ENCODE measurements at places on chromosomes 2 and 18. TPM values are rescaled to one million over a fixed set of nuclear protein-coding genes. Genes with fewer than 3 reads are reported as not detected.

The LDLRAD4 gene
- 31.8 TPM for total RNA-seq

The ARHGEF4 gene
- total RNA-seq = 50.7 TPM

The CCDC121 gene
- 5.2 TPM for total RNA-seq

The PIGN gene
- 24.9 TPM for total RNA-seq

The PXDN gene
- 40.4 TPM for total RNA-seq

The ANKRD44 gene
- 48.9 TPM for total RNA-seq

DNA sequence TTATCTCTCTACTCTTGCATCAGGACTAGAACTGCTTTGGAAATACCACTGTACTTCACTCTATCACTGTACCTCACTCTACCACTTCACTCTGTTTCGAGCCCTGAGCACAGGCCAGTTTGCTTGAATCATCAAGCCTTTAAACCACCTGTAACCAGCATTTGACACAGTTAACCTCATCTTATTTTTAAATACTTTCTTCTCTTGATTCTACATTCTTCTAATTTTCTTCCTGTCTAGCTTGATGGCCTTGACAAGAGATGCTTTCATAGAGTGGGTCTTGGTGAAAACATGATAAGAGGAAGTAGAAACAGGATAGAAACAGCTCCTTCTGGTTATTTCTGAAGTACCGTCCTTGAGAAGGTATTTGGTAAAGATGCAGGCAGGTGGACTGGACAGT is 78.1 kb downstream of the SPIRE1 start:
- no peak for DNase-seq

GRCh38 chr2:226554701-226555100 is 244.9 kb downstream of the IRS1 start:
- no peak for DNase-seq

GRCh38 chr18:45384137-45384961 is 230.9 kb upstream of the SLC14A2 start:
- DNase-seq = peak; percentile 77

GRCh38 chr2:217875556-217876252 is 127.1 kb downstream of the TNS1 start:
- DNase-seq = no peak

- no peak for DNase-seq
These were observed 238.3 kb upstream of the TRIB2 start for GRCh38 chr2:12478151-12479064.

GRCh38 chr2:152600051-152600657 is 117.1 kb downstream of the PRPF40A start:
- DNase-seq = no peak

- no peak for DNase-seq
These were observed 62.7 kb downstream of the PRKRA start for GRCh38 chr2:178388287-178388686.

- no peak for DNase-seq
These were observed 522.0 kb downstream of the SPAG16 start for GRCh38 chr2:213806125-213806726.

DNA sequence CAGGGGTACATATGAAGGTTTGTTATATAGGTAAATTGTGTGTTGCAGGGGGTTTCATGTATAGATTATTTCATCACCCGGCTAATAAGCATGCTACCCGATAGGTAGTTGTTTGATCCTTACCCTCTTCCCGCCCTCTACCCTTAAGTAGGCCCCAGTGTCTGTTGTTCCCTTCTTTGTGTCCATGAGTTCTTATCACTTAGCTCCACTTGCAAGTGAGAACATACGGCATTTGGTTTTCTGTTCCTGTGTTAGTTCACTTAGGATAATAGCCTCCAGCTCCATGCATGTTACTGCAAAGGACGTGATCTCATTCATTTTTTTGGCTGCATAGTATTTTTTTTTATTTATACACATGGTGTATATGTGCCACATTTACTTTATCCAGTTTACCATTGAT is 34.2 kb upstream of the ELAC1 start:
- no peak for DNase-seq

DNA sequence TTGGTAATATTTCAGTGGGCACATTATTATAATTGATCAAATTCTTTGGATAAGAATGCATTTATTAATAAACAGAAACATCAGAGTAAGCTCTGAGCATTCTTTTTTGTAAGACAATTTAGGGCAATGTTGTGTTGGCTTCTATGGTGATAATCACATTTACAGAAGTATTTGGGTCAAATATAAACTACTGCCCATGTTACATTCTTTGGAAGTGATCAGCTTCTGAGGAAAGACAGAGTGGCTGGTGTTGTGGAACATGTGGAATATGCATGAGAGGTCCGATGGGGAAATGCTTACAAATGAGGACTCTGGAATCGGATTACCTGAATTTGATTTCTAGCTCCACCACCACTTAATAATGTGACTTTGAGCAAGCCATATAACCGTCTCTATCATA is 19.4 kb downstream of the SERPINB13 start:
- DNase-seq = no peak

DNA sequence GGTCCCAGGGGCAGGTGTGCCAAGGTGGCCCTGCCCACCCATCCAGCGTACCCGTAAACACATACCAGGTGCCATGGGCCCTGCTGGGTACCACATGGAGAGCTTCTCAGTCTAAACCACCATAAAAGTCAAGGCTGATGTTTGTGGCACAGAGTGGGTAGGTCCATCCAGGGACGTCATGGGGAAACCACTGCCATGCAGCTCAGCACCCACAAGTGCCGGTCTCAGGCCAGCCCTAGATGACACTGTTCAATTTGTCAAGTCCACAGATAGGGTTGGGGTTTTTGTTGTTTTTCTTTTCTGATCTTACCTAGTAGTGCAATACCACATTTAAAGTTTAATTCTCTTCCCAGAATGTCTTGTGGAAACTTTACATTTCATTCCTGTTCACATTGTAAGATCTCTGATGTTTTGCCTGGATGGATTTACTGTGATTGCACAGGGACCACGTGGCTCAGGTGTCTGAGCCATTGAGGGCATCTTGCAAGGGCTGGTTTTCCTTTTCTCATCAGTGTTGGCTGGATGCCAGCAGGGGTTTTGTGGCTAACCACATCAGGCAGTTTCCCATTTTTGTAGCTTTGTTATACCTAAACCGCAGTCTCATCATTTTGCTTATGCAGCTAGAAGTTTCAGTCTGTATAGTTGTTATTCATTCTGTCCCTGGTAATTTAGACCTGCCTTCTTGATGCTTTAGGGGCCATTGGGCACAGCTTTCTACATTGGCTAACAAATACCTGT is 64.7 kb downstream of the STK25 start:
- peak; percentile 35 for DNase-seq

DNA sequence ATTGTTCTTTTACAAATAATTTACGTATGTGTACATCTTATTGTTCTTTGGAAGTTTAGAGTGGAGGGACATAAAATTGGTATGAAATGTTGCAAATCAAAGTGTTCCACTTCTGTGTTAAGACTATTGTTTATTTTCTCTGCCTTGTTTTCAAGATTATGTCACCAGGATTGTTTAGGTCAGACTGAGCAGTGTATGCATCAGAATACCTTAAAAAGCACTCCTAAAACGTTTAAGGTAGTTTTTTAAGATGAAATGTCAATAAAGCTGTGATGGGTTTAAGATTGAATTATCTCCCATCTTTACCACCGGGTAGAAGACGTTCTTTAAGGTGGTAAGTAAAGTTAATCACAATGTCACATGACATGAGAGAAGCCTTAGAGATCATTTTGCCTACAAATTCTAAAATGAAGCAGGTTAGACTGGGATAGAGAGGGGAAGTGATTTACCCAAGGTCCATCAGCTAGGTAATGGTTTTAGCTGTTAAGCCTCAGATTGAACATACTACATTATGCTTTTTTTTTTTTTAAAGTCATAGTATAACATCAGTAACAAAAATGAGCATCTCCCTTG is 10.6 kb downstream of the VAPA start:
- no peak for DNase-seq

- DNase-seq = no peak
These were observed 24.6 kb upstream of the CERS6 start for GRCh38 chr2:168431301-168432024.

Data from tibial nerve (tissue), 4 donors.